Vagina (tissue), 2 donors: ENCODE measurements at places on chromosomes 13 and 19.

DNA sequence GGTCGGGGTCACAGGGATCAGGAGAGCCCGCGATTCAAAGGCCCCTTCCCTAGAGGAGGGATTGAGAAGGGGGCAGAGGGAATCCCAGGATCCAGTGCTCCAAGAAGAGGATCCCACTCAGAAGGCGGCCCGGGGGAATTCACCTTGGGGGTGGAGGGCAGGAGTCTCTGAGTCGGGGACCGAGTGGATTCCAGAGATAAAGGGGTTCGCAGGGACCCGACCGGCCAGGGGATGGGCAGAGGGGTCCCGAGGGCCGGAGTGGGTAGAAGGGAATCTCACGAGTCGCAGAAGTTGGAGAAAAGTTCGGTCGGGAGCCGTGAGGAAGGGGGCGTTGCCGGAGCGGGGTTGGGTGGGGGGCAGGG is 261 bp downstream of the PRKD2 start:
- DNase-seq = no peak

DNA sequence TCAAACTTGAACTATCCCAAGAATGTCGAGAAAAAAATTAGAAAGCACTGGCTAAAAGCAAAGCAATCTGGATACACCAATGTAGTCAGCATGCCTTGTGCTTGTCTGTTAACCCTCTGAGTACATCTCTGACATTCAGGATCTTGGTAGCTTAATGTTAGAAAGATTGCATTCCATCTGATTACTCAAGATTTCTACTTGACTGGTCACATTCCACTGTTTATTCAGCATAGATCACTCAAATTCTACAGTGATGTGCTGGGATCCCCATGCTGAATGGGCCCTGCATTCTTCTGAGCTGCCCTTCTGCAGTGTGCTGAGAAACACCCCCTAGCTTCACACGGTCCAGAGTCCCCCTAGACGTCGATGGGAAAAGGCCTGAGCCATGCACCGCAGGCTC is 295.4 kb upstream of the MAB21L1 start:
- no peak for DNase-seq

DNA sequence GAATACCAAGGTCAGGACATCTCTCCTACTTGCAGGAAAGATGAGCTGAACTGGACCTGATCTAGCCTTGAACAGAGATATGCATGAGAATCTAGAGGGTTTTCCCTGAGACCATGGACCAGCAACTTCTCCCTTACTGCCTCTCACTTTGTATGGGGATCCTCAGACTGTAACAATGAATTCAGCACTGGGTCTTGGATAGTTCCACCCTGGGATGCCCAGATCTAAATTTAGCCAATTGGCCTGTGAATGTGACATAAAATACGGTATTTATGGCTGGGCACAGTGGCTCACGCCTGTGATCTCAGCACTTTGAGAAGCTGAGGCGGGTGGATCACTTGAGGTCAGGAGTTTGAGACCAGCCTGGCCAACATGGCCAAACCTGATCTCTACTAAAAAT is 15.3 kb upstream of the LILRA2 start:
- no peak for DNase-seq

DNA sequence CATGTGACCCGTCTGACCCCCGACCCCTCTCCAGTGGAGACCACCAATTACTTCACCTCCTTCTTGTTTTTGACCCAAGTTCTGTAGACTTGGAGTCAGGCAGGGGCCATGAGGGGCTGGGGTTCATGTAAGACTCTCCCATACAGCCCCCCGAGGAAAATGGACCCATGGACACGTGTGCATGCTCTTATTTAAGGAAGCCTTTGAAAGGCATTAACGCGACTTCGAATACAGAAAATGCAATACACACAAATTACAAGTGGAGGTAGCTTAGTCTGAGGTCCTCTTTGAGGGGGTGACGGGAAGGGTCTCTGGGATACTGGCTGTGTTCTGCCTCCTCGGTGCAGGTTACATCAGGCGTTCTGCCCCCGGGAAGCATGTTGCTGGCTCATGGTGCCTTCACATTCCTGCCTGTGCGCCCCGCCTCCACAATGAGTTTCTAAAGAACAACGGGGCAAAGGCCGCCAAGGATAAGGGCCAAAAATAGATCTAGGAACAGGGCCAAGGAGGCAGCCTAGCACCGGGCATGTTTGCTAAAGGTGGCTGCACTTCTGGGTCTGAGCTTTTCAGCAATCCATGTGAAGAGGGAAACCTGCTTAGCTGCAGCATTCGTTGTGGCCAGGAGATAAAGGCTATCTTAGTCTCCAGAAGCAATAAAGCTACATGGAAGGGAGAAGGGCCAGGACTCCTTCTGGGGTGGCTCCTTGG is 54.5 kb downstream of the RAB20 start:
- no peak for DNase-seq

DNA sequence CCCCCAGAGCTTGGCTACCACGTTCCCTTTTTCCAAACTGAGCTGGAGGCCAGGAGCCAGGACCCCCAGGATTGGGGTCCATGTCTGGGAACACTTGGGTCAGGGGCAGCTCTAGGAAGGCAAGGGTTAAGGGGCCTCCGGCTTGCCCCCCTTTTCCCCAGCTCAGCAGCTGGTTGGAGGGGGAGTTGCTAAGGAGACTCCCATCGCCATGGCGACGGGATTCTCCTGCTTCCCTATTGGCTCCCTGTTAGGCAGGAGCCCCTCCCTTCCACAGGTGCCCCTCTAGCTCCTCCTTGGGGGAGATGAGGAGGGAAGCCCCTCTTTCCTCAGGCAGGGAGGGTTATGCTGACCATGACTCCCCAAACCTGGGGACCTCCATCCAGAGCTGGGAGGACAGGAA is 33.9 kb downstream of the PDE4A start:
- DNase-seq = no peak

DNA sequence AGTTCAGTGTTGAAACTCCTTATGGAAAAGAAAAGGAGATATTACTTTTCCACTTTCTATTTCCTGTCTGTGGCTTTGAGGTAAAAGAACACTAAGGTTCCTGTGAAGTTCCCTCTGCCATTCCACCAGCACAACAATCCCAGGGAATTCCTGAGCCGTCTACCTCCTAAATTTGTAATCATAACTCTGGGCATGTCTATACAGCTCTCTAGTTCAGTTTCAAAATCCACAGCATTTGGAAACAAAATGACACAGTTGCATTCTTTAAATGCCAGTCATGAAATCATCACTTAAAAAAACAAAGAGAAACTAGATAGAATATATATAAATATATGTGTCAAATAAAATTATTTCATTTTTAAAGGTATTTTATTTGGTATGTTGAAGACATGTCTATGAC is 9.0 kb upstream of the THSD1 start:
- DNase-seq = no peak

DNA sequence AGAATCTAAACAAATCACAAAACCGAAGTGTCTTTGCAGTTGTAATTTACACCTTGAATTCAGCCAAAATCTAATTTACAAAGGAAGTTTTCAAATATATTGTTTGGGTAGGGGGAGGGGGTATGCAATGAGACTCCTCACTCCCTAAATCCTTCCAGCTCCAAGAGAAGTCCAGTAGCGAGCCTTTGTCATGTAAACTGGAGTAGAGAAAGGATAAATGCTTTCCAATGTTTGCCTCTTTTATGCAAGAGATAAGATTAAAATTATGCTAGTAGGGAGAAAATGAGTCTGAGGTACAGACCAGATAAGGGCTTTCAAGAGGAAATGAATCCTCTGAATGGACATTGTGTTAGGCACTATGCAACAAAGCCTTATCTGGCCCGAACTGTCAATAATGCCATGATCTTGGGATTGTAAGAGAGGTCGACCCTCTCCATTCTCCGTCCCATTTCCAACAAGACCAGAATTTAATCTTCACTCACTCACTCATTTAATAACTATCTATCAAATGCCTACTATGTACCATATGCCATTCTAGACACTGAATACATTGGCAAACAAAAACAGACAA is 199.2 kb downstream of the LACC1 start:
- DNase-seq = no peak

DNA sequence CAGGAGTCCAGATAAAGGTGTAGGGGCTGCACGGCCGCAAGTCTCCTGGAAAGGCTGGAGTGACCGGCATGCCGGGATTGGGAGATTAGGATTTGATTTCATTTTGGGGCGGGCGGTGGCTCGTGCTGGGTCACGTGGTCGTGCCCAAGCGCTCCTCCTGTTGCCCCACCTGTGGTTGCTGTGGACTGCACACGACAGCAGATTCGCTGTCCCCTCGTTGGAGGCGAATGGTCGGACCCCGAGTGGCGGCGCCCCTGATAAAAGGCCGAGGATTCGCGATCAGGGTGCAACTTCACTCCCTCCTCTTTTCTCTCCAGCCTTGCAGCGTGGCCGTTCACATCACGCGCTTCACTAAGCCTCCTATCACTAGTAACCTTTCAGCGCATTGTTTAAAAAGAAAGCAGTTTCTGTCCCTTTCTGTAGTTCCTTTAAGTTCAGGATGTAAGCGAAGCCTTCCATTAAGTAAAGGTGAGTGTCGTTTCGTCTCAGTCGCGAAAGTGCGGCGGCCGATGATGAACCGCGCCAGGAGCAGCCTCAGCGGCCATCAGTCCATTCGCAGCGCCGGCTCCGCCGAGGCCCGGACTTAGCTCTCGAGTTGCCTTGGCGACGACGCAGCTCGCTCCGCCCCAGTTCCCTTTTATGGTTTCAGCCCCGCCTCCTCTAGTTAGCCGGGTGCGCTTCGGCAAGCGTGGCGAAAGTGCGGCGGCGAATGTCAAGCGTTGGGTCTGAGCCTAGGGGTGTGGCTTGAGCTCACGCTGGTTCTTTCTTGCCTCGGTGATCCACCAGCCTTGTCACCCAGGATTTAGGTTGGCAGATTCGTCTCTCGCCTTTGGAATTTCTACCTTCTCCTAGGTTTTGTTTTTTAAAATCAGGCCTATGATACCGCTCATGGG is 1.7 kb upstream of the PPP1R37 start:
- DNase-seq = peak; percentile 95

DNA sequence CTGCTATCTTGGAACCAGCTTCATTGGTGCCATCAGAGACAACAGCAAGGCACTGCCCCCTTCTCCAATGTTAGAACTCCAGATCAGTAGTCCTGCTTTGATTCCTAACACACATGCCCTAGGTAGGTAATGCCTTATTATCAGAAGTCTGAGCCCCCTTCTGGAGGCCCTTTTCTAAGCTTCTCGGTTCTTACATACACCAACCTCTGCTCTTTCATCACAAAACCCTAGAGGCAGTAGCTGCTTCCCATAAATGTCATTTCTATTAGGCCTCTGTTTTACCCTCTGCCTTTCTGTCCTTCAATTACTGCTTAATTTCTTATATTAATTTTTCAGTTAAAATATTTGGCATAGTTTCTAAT is 65.3 kb upstream of the KLHL1 start:
- no peak for DNase-seq

DNA sequence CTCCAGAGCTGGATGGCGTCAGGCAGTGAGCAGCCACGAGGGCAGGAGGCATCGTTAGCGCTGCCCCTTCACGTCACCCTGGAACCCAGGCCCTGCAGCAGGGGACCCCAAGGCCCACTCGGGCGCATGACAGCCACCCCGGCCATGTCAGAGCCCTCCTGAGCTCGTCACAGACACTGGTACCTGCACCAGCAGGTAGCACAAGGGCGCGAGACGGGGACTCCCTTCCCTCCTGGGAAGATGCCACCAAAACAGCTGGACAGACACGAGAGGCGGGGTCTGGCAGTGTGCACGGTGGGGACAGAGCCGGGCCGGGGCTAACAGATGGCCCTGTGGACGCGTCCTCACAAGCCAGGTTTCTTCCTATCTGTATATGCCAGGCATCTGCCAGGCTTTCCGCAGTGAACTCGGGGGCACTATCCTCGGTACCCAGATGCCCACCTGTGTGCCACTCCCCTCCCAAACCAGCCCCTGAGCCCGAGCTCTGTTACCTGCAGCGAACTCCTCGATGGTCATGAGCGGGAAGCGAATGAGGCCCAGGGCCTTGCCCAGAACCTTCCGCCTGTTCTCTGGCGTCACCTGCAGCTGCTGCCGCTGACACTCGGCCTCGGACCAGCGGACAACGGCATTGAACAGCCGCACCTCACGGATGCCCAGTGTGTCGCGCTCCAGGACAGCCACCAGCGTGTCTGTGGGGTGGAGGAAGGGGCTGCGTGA is 25.8 kb downstream of the BTBD2 start:
- no peak for DNase-seq

GRCh38 chr13:113400621-113401451 is 36.9 kb upstream of the GRTP1 start:
- DNase-seq = peak; percentile 47
